ENCODE measurements at places on chromosomes 5 and 9.

DNA sequence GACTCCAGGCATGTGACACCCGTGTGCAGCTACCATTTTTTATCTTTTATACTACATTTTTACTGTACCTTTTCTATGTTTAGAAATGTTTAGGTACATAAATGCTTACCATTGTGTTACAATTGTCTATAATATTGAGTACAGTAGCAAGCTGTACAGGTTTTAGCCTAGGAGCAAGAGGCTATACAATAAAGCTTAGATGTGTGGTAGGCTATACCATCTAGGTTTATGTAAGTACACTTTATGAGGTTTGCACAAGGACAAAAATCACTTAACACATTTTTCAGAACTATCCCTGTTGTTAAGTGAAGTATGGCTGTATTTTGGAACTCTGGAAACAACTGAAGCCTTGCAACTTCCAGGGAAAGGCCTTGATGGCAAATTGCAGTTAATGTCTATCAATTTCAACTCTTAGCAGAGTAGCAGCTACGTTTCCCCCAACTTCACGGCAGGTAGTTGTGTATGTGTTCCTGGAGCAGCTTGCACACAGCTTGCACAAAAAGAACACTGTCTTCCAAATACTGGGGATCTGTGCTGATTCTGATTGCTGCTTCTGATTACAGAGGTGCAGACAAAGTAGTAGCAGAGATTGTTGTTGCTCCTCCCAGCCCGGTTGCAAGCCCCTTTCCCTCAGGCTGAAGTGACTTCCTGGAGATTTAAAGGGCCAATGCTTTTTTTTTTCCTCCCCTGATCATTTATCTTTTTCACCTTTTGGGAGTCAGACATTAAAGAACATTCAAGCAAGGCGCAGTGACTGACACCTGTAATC, 30.0 kb downstream of the SIL1 start:
- no peak for DNase-seq

DNA sequence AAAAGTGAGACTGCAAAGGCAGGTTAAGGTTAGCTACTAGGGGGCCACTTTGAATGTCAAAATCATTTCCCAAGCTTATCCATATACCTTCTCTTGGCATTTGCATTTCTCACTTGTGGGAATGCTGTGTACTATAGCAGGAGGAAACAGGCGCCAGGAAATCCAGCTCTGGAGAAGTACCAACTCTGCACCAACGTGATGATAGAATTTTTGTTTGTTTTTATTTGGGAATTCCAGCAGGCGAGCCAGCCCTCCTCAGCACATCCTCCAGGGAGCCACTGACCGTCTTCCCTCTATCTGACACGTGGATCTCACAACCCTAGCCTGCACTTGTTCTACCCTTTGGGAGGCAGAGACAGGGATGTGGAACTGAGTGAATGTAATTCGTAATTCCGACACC, 318.0 kb downstream of the ACTL7B start:
- no peak for DNase-seq

- no peak for DNase-seq
Measured at GRCh38 chr5:68196876-68197275, 18.7 kb upstream of the PIK3R1 start.

- DNase-seq: peak; percentile 91
Measured at GRCh38 chr9:135925496-135926133, 18.3 kb upstream of the CAMSAP1 start.

DNA sequence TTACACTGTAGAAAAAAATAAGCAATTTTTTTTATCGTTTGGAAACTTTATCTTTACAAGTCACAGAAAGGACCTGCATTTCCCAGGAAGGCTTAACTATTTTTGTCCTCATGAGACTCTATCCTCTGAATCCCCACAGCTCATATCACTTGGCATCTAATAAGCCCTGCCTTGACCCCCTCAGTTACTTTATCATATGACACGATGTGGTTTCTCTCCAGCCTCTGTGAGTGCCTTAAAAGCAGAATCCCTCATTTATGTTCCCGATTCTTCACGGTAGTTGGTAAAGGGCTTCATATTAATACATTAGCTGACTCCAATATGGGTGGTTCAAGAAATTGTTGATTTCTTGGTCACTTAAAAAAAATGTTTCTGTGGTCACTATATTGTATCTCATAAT, 296.6 kb upstream of the GRAMD2B start:
- no peak for DNase-seq

- no peak for DNase-seq
Measured at GRCh38 chr5:143601357-143601756, 197.9 kb upstream of the NR3C1 start.

GRCh38 chr5:115892021-115892420, 50.3 kb downstream of the AP3S1 start:
- DNase-seq: no peak

GRCh38 chr9:137319739-137320551, 17.9 kb upstream of the NRARP start:
- DNase-seq: no peak

- DNase-seq: no peak
Measured at GRCh38 chr9:107263289-107263688, 19.8 kb upstream of the RAD23B start.

DNA sequence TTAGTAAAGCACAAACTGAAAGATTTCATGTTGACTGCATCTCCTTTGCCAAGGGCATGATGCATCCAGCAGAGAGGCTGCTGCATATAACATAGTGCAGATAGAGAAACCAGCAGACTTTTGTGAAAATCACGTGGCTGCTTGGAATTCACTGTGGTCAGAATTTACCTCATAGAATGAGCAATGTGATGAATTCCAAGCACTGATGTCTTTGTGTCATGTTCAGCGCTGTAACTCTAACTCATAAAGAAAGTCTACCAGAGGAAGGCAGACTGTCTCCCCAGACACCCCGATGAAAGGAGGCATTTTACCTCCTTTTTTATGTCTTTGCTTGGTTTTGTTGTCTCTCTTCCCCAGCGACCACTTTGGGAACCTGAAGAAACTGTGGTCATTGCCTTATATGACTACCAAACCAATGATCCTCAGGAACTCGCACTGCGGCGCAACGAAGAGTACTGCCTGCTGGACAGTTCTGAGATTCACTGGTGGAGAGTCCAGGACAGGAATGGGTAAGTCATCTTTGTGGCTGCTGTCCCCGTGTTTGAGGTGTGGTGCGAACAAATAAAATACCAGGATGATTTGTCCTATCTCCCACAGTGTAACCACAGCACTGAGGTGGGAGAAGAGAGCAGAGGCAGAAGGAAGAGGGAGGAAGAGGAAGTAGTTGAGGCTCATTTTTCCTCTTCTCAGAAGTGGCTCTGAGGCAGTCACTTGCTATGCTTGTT, 42.0 kb downstream of the ITK start:
- DNase-seq: peak; percentile 83

- DNase-seq: no peak
Measured at GRCh38 chr5:160485364-160485969, 63.8 kb downstream of the PTTG1 start.

- DNase-seq: no peak
Measured at GRCh38 chr5:111854186-111854585, 97.2 kb upstream of the NREP start.

GRCh38 chr9:105742088-105742487, 47.7 kb downstream of the TMEM38B start:
- DNase-seq: no peak

DNA sequence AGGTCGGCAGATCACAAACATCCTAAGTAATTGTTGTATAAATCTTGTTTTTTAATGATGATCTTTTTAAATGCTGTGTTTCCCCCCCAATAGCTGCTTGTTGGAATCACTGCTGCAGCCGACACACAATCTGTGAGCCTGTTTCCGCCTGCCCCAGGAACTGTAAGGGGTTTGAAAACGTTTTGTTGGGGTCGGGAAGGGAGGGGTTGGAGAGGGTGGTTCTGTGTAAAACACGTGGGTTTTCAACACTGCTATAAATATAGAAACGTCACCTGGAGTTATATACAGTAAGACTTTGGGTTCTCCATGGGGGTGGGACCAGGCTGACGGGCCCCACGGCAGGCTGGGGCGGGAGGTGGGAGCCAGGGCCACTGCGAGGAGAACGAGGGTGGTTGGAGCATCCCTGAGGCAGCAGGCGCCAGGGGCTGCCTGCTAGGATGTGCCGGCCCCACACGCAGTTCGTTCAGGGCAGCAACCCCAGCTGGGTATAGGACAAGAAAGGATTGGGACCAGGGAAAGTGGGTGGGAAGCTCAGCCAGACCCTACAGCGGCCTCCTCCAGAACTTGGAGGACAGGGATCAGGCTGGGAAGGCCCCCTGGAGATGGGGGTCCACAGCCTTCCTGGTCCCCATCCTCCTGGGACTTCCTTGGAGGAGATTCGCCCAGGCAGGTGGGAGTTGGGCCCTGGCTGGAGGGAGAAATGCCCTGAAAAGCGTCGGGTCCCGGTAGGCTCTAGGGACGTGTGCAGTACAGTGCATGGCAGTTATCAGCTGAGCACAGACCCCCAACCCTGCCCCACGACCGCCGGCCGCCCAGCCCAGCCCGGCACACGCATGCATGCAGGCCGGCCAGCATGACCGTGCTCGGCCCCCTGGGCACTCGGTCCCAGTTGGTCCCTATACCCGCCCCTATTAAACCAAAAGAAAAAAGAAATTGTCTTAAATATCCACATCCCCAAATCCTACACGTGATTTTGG, 9.7 kb downstream of the RNF44 start:
- DNase-seq: no peak

DNA sequence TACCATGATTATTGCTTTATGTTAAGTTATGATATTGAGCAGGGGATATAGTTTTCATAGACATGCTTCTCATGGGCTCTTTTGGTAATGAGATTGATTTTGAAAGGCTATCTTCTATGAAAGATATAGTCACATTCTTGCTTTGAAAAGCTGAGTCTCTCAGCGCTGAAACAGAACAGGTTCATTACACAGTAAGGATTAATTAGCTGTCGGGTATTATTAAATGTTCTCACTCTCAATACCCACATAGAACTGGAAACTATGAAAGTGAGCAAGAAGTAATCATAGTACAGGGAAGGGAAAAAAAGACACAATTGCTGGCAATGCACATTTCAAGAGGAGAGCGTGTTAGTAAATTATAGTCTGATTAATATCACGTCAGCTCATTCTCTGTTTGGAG, 171.6 kb upstream of the GPR151 start:
- DNase-seq: no peak
